ENCODE measurements at places on chromosomes 11 and 22.
A peak's percentile ranks its signal among the peaks of the same experiment; 100 is the strongest.

DNA sequence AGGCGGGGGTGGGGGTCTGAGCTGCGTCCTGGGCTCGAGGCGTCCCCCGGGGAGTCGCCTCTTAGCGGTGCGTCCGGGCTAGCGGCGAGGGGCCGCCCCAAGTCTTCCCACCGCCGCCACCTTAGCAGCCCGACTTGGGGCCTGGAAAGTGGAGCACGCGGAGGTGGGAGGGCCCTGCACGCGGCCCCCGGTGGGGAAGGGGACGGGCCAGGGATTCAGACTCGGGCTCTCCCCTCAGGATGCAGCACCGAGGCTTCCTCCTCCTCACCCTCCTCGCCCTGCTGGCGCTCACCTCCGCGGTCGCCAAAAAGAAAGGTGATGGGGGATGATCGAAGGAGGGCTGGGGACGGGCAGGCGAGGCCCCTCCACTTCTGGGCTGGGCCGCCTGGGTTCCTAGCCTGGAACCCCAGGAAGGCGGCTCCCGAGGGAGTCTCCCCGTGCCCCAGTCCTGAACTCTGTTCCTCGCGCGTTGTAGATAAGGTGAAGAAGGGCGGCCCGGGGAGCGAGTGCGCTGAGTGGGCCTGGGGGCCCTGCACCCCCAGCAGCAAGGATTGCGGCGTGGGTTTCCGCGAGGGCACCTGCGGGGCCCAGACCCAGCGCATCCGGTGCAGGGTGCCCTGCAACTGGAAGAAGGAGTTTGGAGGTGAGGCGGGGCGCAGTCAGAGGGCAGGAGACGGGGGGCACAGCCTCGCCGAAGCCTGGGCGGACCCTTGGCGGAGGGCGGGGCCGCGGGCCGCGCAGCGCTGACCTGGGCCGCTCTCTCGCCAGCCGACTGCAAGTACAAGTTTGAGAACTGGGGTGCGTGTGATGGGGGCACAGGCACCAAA is 563 bp downstream of the MDK start:
- no peak for DNase-seq

- peak; percentile 80 for DNase-seq
These were observed 28.5 kb upstream of the RBX1 start for GRCh38 chr22:40922484-40923303.

DNA sequence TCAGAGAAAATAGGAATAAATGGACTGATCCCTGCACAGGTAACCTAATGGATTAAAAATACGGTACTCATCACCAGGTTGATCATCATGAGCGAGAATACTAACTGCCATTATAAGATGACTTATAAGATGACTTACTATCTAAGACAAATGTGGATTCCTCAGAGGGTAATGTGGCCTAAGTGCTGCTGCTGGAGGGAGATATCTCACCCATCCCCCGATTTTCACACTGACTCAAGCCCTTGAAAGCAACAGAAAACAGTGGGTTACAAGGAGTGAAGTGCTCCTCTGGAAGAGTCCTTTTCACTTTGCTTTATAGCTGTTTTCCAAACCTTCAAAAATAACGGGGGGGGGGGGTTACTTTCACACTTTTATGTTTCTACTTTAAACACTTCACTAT is 920 bp downstream of the TMEM218 start:
- peak; percentile 13 for DNase-seq

DNA sequence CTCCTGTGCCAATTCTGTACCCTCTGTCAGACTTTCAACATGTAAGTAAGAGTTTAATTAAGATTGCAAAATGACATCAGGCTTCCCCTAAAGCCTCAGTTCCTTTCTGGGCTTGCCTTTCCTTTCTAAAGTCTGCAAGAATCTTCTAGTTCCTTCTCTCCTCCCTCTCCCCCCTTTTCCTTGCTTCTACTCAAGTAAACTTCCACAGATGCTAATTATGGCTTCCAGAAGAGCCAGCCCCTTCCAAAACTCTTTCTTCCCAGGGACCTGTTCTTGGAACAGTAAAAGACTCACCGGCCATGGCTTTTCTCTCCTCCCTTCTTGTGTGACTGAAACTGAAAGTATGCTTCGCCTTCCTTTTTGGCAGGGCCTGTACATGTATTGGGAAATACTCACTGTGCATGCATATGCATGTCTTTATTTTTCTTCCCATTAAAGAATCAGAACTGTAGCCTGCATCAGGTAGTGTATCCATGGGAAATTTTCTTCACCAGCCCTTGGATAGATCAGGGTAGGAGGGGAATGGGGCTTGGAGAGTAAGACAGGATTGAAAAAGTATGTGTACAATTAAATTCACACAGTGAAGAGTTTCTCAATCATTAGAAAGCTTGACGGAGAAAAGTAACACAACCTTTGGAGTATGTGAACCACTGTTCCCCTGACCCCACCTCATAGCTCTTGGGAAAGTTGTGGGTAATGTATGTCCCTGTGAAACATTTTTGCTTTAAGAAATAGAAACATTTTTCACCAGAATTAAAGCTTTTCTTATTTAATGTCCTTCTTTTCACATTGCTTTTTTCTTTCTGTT is at the start of gene CASP1:
TSS of gene CASP1 (minus strand) at position 332 of the 808 bp plus-strand sequence. CDS start at position 301, 31 bp downstream.
- peak; percentile 86 for DNase-seq

- DNase-seq: no peak
These were observed 1.5 kb downstream of the MAPK11 start for GRCh38 chr22:50268655-50269113.

DNA sequence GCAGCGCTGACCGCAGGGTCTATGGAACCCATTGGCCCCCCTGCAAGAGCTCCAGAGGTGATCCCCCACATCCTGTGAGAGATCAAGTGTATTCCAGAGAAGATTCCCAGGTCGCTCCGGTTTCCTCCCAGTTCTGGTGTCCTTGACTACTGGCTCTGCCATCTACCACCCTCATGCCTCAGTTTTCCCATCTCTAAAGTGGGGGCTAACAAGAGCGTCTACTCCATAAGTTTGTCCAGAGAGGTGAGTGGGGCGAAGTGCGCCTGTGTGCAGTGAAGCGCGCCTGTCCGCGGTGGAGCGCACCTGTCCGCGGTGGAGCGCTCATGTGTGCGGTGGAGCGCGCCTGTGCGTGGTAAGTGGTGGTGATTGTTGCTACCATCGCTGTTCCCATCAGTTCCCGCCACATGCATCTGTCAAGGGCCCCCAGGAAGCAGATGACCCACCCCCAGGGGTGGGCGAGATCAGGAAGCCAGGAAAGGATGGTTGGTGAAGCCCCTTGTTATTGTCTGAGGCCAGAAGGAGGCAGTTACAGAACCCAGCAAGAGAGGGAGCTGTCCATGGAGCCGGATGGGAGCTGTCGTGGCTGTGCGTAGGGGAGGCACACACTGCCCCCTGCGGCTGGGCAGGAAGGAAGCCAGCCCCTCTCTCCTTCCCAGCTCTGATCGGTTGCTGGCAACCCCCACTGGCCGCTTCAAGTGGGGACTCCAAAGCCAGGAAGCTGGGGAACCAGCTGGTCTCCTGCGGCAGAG is 73.2 kb upstream of the FGF3 start:
- no peak for DNase-seq

DNA sequence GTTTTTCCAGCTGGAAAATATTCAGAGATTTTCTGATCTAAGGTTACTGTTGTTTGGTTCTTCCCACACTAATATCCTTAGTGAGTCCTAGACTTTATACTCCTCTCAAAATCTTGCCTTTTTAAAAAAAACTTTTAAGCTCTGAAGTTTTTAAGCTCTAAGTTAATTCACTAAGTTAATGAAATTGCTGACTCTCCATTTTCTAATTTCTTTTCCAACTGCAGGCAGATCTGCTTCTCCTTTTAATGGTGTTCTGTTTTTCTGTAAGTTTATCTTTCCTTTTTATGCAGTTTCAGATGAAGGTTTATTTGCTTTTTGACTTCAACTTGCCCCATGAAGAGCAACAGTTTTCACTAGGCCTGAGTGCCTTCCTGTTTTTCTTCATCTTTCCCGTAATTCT is 125.8 kb upstream of the ARHGAP42 start:
- no peak for DNase-seq

- DNase-seq: no peak
These were observed 144.7 kb downstream of the ENTHD1 start for GRCh38 chr22:39748877-39749276.

DNA sequence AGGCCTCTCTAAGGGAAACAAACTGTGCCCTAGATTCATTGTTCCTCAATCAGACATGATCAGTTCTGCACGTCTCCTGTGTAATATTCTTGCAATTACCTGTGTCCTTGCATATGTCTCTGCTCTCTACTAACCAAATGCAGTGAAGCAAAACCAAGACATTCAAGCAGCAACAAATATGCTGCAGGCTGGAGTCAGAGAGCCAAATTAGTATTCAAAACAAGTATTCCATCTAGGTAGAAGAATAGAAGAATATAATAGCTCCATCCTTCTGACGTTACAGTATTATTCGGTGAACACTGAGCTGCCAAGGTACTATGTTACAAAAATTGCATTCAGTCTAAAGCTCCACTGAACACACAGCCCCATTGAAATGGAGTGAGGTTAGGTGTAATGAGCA is 51.8 kb downstream of the SLN start:
- no peak for DNase-seq

DNA sequence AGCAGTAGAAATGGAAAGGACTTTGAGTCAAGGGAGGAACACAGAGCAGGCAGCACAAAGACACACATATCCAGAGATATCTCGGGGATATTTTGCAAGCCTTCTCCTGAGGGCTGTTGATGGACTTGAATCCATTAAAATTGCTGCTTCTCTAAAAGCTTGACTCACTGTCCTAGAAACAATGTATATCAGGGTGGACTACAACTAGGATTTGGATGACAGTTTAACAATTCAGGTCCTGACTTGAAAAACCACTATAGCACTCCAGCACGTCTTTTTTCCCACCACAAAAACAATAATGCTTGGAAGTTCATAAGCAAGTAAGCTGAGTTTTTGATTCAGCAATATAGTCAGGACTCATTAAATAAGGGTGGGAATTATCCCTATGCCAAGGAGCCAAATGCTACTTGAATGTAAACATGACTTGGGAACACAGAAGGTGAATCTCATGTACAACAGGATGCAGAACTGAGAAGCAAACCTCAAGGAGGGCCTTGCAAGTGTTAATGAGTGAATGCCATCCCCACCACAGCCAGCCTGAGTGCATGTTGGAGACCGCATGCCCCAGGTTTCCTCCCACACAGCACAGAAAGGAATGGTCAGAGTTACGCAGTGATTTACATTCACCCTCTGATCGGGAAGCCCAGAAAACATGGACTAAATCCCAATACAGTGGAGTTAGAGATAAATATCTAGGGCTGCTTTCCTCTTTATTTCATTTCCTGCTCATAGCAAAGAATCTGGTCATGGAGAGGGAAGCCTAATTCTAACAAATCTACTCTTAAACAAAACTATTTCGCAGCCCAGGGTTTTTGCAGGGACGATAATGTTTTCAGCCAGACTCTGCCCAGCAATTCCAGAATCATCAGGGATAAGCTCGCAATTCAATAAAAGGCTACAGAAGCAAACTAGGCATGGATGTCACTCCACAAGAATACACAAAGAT is 98.4 kb upstream of the OR9G4 start:
- no peak for DNase-seq

DNA sequence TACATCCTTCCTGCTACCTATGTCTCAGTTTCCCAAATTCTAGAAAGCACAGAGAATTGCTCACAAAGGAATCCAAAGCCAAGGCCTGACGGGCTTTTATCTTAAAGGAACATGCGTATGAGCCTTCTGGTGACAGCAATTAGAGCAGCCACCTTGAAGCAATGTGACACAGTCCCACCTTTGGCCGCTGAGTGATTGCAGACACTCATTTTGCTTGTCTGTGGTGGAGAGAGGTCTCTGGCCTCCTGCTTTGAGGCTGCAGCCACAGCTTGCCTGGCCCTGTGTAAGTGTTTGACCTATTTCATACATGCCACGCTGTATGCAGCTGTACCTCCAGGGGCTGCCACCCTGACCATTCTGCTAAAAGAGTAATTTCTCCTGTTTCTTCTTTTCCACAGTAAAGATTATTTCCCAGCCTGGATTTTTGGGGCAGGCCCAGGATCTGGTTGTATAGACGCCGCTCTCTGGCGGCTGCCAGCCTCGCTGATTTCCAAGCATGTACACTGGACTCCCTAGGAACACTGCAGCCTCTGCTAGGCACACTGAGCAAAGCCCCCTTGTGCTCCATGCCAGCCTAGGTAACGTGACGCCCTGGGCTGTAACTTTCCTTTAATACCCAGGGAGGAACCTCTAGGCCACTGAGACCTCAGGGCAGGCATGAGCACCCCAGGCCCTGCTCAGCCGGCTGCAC is 1.1 kb upstream of the TMA7B start:
- no peak for DNase-seq

Data from suppressor macrophage treated with lipopolysaccharide for 4 hours (primary cell).